ENCODE measurements at places on chromosomes 3 and 15.
A peak's percentile ranks its signal among the peaks of the same experiment; 100 is the strongest.

- no peak for DNase-seq
Measured at GRCh38 chr3:80232760-80233159, 465.0 kb upstream of the ROBO1 start.

- DNase-seq, result peak; percentile 46
Measured at GRCh38 chr15:65981837-65982626, 112.7 kb downstream of the RAB11A start.

DNA sequence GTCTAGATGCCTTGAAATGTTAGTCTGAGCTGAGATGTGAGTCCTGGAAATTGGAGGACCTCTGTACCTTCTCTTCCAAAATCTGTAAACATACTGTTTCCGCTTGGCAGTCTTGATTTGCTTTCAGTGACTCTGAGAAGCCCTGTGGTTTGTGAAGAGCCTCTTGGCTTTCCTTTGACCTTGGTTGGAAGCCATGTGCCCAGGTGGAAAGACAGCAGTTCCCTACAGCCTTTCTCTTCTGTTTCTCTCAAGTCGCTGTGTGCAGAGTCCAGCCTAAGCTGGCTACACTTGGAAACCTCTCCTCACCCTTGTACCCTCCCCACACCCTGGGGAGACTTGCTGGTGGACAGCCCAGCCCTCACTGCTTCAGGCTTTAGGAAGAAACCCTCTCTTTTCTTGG lies 129.8 kb upstream of the CTDSPL start:
- DNase-seq, result no peak

- no peak for DNase-seq
Measured at GRCh38 chr3:167203062-167203461, 177.0 kb downstream of the ZBBX start.

GRCh38 chr3:115502128-115502527 lies 121.2 kb upstream of the GAP43 start:
- no peak for DNase-seq
